Brain (organoid and tissue), 16 donors: ENCODE measurements at places on chromosomes 12 and 14.

DNA sequence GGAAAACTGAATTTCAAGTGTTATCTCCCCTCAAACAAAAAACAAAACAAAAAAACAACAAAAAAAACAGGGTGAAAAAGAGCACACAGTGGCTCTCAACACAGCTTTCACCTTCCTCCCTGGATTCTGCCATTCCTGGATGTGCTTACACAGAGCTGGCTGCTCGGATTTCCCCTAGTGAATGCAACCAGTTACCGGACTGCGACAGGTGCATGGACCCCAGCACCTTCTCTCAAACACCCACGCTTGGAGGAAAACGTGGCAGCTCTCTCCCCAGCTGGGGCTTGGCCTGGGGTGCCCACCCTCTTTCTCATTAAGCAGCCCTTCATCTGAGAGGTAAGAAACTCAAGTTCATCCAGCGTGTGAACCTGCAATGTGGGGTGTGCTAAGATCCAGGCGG lies 33.5 kb upstream of the DICER1 start:
- DNase-seq: no peak

GRCh38 chr12:94740601-94741362 lies 90.4 kb upstream of the TMCC3 start:
- DNase-seq: no peak

DNA sequence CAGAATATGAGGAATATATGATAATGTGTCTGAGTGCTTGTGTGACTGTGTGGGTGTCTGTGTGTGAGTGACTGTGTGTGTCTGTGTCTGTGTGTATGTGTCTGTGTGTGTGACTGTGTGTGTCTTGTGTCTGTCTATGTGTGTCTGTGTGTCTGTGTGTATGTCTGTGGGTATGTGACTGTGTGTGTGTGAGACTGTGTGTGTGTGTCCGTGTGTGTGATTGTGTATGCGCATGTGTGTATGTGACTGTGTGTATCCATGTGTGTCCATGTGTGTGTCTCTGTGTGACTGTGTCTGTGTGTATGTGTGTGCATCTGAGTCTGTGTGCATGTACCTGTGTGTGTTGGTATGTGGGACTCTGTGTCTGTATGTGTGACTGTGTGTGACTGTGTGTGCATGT lies 1361.2 kb upstream of the TMEM132C start:
- DNase-seq: no peak

GRCh38 chr14:24426150-24426911 lies 3.1 kb downstream of the CBLN3 start:
- DNase-seq: no peak

- no peak for DNase-seq
Observed at GRCh38 chr12:570435-570920, 92.8 kb downstream of the NINJ2 start.

- no peak for DNase-seq
Observed at GRCh38 chr12:52759218-52759617, 17.9 kb downstream of the KRT76 start.

- DNase-seq: no peak
Observed at GRCh38 chr14:100524233-100524932, 62.8 kb downstream of the BEGAIN start.

GRCh38 chr14:68807148-68807600 lies 14.3 kb upstream of the ZFP36L1 start:
- no peak for DNase-seq
